ENCODE measurements at places on chromosomes 7 and 10. TPM values are rescaled to one million over a fixed set of nuclear protein-coding genes. Genes with fewer than 3 reads are reported as not detected.

Gene SPDYE6
- total RNA-seq = not detected

Gene HYAL4
- total RNA-seq = 3.3 TPM

DNA sequence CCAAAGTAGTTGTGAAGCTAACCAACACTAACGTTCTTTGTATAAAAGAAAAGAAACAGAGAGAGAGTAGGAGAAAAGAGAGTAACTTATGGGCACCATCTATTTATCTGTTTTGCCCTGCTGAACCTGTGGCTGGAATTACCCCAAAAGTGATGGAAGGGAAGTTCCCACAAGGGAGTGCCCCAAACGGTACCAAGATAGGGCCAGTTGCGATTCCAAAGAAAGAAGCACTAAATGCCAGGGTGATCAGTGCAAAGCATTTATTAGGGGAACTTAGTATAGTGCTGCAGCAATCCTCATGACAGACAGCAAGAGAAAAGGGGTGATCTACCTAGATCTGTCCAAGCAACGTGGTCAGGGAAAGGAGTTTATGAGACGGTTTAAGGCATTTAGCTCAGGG lies 190.2 kb downstream of the SORCS3 start:
- no peak for DNase-seq
- no peak overlapping the region for H3K27ac ChIP-seq
- no peak overlapping the region for H3K4me3 ChIP-seq
- no peaks in the 10 kb centered on the region for H3K27me3 ChIP-seq

GRCh38 chr10:72088889-72089575 lies 681 bp upstream of the SPOCK2 start:
- peaks cover 14% of the 10 kb centered on the region for H3K4me1 ChIP-seq
- H3K36me3 ChIP-seq = no peaks in the 10 kb centered on the region
- H3K27ac ChIP-seq = no peak overlapping the region
- peak; percentile 18 for DNase-seq
- H3K27me3 ChIP-seq = peaks cover 39% of the 10 kb centered on the region

GRCh38 chr7:153452661-153453060 lies 599.5 kb upstream of the DPP6 start:
- no peaks in the 10 kb centered on the region for H3K27me3 ChIP-seq
- no peak for DNase-seq
- no peak overlapping the region for H3K27ac ChIP-seq
- no peak overlapping the region for H3K4me3 ChIP-seq
- H3K4me1 ChIP-seq = no peaks in the 10 kb centered on the region
